ENCODE measurements at places on chromosomes 13 and 19.
A peak's percentile ranks its signal among the peaks of the same experiment; 100 is the strongest.

DNA sequence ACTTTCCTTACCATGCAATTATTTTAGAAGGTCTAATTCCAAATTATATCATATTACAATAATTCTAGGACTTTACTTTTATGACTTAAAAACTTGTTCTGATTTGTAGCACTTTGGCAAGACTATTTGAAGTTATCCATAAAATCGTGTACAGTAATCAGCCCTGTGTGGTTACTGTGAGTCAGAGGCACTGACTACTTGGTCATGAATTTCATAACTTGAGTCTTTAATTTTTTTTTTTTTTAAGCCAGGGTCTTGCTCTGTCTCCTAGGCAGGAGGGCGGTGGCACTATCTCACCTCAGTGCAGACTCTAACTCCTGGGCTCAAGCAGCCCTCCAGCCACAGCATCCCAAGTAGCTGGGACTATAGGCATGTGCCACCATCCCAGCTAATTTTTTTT, 1319.2 kb upstream of the SLC10A2 start:
- DNase-seq: no peak

DNA sequence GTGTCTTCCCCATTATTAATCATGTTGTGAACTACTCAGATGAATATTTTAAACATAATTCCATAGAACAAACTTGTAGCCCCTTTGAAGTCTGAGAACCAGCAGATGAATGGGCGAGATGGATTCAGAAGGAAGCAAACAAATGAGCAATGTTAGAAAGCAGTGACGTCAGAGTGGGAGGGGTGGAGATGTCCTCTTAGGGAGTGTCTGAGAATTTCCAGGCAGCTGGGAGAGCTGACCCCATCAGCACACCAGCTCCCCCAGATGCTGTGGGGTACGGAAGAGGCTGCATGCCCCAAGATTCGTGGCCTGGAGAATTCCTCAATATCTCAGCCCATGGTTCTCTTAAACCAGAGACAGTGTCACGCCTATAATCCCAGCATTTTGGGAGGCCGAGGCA, 68.6 kb downstream of the DPF1 start:
- DNase-seq: peak; percentile 38

DNA sequence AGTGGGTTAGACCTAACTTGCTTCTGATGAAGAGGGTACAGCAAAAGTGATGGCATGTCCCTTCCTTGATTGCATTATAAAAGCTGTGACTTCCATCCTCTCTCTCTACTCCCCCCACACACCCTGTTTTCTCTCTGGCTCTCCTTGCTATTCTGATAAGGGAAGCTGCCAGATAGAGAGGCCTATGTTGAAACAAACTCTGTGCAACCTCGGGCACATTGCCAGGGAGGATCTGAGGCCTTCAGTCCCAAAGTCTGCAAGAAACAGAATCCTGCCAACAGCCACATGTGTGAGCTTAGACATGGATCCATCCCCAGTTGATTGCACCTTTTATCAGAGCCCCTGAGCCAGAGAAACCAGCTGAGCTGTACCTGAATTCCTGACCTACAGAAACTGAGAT, 44.8 kb upstream of the ARGLU1 start:
- DNase-seq: peak; percentile 28

DNA sequence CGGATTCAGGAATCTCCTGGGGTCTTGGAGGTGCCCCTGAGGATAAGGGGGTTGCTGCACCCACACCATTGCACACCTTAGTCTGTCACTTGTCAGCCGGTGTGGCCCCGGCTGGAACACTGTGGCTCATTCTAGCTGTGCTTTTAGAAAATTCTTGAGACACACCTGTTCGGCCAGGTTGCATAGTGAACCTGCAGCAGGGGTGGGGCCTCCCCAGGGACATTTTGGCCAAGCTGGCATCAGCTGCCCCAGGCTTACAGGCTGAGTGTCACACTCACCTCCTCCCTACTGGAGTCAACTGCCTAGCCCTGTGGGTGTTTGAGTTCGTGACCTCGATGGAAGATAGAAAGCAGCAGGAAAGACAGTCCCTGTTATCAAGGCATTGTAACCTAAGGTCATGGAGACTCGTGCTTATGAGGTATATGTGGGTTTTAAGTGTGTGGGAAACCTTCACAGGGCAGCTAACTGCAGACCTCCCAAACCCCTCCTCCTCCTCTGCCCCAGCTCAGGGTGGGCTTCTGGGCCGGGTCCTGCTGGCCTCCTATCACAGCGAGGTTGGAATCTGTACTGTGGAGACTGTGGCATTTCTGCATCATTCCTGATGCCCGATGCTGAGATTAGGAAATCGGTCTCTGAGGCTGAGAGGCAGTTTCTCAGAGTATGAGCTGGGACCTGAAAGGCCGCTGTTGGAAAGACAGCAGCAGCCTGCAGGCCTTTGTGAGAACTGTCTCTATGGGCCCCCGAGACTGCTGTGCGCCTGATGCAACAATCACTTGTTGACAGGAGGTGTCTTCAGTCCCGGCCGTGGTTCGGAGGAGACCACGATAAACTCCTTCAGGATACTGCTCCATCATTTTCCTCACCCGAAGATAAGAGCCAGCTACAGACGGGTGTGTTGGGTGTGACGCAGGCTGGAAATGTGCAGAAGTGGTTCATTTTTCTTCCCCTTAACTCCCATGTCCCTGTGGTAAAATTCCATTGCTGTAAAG, 72.2 kb downstream of the ATP11A start:
- DNase-seq: no peak

DNA sequence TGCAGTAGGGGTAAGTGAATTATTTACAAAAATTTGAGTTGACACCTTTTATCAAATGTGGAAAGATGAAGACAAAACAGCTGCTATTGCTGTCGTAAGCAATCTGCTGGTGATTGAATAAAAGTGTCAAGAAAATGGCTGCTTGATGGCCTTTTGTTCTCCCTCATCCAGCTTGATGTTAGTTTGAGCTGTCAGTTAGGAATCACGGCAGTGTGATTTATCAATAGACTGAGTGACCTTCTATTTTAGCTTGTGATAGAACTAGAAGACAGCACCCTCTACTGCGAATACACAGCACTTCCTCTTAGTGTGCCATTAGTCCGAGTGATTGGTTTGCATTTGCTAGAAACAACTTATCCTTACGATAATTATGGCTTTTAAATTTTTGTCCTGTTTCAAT, 76.3 kb downstream of the MZT1 start:
- peak; percentile 11 for DNase-seq

DNA sequence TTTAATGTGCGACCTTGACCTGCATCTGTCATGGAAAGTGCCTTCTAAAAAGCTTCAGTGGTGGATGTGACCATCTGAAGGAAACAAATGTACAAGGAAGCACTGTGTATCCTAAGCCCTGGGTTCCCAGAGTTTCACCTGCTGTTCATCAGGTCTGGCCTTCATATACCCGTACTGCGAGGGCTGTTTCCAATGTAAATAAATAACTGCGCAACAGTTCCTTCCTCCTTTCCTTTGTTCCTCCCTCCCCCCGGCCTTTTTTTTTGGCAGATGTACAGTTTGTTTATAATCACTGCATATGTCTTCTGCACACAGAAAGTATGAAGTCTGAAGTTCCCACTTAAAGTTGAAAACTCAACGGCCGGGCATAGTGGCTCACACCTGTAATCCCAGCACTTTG, 5.2 kb downstream of the FAAP24 start:
- DNase-seq: no peak

GRCh38 chr19:12670159-12670928, 3.7 kb downstream of the WDR83 start:
- DNase-seq: no peak

DNA sequence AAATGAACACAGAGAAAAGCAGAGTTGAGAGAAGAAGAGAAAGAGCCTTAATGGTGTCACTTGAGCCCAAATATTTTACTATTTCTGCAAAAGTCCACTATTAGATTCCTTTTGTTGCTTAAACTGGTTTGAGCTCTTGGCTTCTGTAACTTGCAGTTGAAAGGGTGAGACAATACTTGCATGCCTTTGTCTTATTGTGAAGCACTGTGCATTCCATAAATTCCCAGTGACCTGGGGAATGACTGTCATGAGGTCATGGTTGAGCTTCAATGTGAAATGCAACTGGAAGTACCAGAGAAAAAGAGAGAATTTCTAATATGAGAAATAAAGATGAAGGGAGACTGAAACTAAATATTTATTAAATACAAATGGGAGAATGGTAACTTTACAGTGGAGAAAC, 310.9 kb downstream of the TDRD3 start:
- no peak for DNase-seq

- no peak for DNase-seq
Observed at GRCh38 chr19:10555610-10555973, 10.2 kb downstream of the KRI1 start.

- no peak for DNase-seq
Observed at GRCh38 chr19:31770223-31770622, 421.0 kb upstream of the TSHZ3 start.

- DNase-seq: no peak
Observed at GRCh38 chr19:45342911-45343310, 2.4 kb downstream of the KLC3 start.

DNA sequence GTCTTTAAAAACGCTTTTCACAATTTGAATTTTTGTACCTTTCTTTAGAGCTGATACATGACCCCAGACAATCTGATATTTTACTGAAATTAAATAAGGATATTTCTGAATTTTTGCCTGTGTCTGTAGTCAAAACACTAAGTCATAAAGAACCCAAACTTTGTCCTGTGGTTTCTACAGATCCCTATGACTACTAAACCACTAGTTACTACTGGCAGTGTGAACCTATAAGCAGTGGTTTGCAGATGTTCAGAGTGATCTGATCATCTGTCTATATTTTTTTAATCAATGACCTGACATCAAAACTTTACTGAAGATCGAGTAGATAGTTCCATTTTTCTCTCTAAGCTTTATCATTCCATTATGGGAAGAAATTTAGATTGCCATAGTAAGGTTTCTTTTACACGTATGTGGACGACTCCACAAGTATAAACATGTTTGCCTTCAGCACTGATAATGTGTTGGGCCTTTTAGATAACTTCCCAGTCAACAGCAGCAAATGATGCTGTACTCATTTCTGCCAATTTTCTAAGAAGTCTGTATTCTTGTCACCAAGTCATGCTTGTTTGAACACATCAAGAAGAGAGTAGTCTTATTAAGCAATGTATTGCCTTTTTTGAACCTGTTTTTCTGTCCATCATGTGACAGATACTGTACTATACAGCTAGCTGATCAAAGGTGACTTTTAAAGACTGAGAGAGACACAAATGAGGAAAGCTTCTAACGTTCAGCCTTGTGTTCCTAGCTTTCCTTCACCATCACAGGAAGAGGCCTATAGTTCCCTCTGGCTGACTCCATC, 21.8 kb downstream of the POLR1D start:
- DNase-seq: no peak

DNA sequence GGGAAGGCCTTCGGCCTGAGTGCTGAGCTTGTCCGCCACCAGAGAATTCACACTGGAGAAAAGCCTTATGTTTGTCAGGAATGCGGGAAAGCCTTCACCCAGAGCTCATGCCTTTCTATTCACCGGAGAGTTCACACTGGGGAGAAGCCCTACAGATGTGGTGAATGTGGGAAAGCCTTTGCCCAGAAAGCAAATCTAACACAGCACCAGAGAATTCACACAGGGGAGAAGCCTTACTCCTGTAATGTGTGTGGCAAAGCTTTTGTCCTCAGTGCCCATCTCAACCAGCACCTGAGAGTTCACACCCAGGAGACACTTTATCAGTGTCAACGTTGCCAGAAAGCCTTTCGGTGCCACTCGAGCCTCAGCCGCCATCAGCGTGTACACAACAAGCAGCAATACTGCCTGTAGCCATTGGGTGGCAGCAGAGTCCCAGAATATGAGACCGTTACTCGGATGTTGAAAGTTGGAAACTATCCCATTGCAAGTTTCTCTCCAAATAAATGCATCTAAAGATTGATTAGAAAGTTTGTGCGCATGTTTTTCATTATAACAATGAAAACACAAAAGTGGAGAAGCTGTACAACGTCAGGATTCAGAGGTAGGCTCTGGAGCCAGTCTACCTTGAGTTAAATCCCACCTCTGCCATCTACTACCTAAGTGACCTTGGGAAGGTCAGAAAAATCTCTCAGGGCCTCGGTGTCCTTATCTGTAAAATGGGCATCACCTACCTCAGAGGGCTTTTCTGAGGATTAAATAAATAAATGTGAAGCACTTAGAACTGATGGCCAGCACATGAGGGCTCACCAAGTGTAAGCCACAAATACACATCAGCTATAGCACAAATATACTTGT, 21.1 kb downstream of the ZNF473 start:
- peak; percentile 72 for DNase-seq

DNA sequence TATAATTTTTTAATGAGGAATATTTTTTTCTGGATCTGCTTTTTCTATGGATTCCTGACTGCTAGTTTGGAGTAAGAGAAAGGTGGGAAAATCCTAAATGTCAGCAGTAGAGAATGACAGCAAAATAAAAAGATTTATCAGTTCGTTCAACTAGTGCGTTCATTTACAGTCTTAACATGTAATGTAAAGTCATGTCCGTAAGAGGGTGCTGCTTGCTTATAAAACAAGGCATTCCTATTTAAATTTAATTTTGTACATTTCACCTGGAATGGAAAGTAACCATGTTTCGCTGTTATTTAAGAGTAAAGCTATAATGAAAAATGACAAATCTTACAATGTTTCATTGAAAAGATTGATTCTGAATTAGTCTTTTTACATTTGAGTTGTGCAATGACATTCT, 76.6 kb downstream of the ZMYM2 start:
- peak; percentile 14 for DNase-seq

GRCh38 chr19:3964256-3965194, 6.4 kb downstream of the DAPK3 start:
- no peak for DNase-seq

- DNase-seq: no peak
Observed at GRCh38 chr19:32809754-32810153, 59.8 kb downstream of the SLC7A9 start.
